Activated gamma-delta T cell (primary cell): ENCODE measurements at places on chromosomes 12 and 14.

DNA sequence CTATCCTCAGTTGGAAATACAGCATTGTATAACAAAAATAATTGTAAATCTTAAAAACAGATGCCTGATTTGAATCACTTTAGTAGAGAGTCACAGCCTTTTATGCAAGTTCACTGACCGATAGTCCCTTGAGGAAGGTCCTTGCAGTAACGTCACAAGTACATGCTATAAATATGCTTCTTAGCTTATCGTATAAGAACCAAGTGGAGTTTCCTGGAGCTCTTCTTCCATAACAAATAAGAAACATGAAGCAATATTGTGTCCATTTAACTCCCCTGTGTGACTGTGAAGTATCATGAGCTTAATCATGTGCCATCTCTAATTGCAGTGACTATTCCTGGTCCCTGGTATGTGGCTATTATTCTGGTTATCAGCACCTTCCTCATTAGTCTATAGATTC is 107.9 kb downstream of the SLC38A4 start:
- no peak for DNase-seq

DNA sequence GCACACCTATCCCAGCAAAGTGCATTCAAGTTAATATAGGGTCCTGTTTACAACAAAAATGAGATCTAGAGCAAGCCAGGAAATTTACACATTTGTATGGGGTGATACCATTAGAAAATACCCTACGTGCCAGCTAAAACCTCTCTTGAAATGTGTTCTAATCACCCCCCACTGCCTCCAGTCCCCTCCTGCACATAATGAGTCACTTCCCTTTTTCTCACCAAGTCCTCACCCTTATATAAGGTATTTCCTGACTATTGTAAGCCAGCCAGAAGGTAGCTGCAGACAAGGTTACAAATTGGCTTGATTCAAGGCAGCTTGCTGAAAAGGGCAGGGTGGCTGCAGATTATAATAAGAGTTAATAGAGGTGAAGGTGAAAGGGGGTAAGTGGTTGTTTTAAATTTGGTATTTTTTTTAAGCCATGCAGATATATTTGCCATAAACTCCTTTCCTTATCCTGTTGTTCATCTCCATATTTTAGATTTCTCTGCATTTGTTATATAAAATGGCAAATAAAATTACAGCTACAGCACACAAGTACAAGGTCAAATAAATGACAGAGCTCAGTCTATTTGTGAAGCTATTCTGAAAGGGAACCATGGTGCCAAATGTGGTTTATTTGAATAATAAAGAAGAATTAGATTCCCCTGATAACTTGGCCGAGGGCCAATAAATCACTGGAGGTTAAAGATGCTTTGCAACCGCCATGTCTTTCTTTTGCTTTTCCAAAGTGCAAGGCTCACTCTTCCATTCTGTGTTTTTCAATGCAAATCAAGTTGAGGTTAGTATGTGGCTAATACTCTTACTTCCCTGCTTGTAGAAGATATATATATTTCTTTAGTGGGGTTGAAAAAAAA is 385.9 kb downstream of the EGLN3 start:
- no peak for DNase-seq

- DNase-seq, result no peak
These were observed 872.0 kb upstream of the FLRT2 start for GRCh38 chr14:84657911-84658310.

DNA sequence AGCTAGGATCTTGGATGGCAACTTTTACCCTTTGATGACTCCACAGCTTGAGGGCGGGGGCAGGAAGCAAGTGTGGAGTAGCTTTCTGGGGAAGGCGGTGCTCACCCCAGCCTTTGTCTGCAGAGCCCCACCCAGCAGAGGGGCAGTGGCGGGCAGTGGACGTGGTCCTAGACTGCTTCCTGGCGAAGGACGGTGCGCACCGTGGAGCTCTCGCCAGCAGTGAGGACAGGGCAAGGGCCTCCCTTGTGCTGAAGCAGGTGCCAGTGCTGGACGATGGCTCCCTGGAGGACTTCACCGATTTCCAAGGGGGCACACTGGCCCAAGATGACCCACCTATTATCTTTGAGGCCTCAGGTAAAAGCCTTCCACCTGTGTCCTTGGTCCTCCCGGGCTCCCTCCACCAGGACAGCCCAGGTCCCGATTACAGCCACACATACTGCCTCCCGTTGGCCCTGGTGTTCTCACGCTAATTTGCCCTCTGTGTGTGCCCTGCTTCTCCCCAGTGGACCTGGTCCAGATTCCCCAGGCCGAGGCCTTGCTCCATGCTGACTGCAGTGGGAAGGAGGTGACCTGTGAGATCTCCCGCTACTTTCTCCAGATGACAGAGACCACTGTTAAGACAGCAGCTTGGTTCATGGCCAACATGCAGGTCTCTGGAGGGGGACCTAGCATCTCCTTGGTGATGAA is 1.2 kb downstream of the TAPBPL start:
- no peak for DNase-seq

GRCh38 chr14:46368275-46368674 is 283.3 kb downstream of the RPL10L start:
- no peak for DNase-seq

GRCh38 chr12:114226241-114226928 is 179.6 kb downstream of the TBX5 start:
- DNase-seq, result no peak

DNA sequence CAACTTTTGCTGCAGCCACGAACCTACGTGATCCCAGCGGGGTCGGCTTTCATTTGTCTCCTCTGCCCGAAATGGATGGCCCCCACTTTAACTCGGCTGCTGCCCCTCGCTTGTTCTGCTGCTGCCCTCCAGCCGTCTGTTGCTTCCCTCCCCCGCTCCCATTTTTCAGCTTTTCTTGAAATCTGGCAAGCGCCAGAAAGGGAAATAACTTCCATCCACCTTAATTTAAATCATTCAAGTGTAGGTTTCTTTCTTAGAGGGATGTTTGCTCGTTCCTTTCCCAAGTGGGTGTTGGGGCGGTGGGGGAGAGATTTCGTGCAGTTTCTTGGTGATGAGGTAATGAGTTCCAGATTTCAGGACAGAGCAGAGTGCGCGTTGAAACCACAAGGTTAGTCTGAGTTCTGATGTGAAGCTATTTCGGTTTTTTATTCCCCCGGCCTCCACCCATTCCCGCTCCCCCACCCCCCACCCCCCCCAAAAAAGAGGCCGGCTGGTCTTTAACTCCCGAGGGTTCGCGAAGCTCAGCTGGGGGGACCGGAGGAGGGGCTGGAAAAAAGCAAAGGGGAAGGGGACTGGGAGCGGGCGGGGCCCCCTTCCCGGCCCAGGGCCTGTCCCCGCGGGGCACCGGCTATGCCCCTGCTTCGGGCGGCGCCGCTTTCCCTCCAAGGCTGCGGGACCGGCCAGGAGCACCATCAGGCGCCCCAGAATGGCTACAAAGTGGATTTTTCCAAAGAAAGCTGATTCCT is 2.2 kb upstream of the ZFP36L1 start:
- DNase-seq, result no peak
